ENCODE measurements at places on chromosomes 11 and 22.

GRCh38 chr11:44057340-44057739 lies 8.7 kb upstream of the ACCS start:
- DNase-seq: no peak

DNA sequence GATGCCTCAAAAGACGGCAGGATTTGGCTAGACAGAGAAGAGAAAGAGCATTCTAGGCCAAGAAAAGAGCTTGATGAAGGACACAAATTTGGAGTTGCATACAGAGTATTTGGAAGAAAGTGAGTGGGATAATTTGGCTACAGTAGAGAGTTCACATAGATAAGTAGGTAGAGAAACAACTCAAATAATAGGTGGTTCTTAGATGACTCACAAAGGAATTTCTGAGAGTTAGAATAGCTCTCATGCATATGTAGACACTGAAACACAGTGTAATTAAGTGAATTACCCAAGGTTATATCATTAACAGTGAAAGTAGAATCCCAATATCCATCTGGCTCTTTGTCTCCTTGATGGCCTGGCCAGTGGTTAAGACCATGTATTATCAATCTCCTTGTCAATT lies 228.6 kb upstream of the DDI1 start:
- DNase-seq: no peak

- no peak for DNase-seq
Measured at GRCh38 chr11:64376071-64376470, 17.1 kb downstream of the RPS6KA4 start.

GRCh38 chr22:29530716-29531115 lies 22.8 kb downstream of the THOC5 start:
- no peak for DNase-seq

DNA sequence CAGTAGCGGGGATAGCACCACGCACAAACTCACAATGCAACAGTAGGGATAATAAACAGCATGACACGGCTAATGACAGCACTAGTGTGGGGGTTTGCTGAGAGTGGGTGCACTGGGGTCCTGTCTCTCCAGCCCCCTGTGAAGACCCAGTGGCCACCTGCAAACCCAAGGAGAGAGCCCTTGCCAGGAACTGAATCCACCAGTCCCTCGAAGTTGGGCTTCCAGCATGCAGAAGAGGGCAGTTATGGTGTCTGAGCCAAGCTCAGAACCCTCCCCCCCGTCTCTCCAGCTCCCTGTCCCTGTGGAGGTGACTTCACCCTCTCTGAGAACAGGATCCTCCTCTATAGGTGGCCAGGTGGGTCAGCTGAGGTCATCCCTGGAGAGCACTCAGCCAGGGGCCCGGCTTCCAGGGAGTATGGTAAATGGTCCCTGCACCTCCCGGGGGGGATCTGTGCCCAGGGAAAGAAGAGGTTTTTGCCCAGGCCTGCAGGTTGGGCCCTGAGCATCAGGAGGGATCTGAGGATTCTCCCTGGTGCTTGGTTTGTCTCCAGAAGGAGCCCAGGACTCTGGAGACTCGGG lies 86.3 kb upstream of the PRR5 start:
- DNase-seq: no peak

- DNase-seq: peak; percentile 73
Measured at GRCh38 chr22:42919199-42919598, 62.1 kb upstream of the ARFGAP3 start.

- peak; percentile 76 for DNase-seq
Measured at GRCh38 chr22:29877620-29878019, 5.4 kb upstream of the MTMR3 start.

- no peak for DNase-seq
Measured at GRCh38 chr11:75465701-75466531, 32.9 kb upstream of the KLHL35 start.

GRCh38 chr11:10375280-10375971 lies 70.6 kb downstream of the ADM start:
- no peak for DNase-seq

GRCh38 chr22:38346506-38346905 lies 29.3 kb upstream of the CSNK1E start:
- DNase-seq: no peak

GRCh38 chr11:94866936-94867795 lies 99.0 kb downstream of the AMOTL1 start:
- DNase-seq: no peak

- DNase-seq: no peak
Measured at GRCh38 chr22:46029574-46030200, 52.7 kb upstream of the WNT7B start.

DNA sequence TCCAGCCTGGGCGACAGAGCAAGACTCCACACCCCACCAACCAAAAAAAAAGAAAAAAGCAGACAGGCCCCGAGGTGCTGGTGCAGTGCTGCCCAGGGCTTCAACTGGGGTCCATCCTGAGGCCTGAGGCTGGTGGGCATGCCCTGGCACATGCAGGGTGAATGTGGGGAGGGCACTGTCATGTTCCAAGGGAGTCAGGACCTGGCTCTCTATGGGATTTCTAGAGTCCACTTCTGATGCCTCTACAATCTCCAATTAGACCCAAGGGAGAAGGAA lies 10.1 kb downstream of the CENPM start:
- DNase-seq: no peak

GRCh38 chr22:17077255-17077654 lies 7.5 kb upstream of the IL17RA start:
- DNase-seq: no peak

DNA sequence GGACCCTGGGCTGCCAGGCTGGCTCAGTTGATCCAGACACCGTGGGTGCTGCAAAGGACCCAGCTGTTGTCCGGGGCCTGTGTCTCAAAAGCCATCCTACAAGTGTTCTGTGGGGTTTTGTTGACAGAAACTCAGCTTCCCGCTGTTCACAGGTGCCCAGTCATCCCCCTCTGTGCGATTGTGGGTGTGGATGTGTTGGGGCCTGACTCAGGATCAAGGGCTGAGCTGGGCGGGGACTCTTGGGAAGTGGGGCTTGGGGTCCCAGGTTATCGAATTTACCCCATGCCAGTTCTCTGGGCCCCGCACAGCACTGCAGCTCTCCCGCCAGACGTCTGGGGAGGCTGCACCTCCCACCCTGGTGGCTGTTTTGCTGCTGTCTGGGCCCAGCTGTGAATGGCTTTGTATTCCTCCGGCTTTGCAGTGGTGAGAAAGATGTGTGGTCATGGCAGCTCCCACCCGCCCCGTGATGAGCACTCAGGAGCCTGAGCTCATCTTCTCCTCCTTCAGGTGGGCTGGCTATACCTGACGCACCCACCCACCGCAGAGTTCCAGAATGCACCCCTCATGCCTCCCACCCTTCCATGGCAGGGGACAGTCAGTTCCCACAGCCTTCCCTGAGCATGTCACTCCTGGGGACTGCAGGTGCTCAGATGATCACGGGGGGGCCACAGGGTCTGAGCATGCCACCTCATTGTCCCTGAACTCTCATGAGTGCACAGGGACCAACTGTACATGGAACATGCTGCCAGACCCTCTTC lies 3.6 kb upstream of the AP2A2 start:
- no peak for DNase-seq

GRCh38 chr11:61659413-61660196 lies 20.6 kb upstream of the DAGLA start:
- no peak for DNase-seq

DNA sequence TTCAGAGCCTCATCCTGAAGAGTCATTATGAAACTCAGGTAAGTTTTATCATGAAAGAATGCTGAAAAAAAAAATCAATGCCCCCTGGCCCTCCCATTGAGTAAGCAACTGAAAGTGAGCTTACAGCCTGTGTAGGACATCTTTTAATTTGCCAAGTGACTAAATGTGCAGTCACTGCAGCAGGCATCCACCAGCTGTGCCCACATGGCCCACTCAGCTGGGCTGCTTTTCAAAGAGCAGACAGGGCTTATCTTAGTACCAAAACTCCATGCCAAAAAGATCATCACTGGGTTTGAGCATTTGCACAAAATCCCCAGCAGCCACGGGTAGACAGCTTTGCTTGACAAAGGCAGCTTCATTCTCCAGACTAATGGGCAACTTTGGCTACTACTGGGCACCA lies 709.7 kb downstream of the NTM start:
- no peak for DNase-seq

DNA sequence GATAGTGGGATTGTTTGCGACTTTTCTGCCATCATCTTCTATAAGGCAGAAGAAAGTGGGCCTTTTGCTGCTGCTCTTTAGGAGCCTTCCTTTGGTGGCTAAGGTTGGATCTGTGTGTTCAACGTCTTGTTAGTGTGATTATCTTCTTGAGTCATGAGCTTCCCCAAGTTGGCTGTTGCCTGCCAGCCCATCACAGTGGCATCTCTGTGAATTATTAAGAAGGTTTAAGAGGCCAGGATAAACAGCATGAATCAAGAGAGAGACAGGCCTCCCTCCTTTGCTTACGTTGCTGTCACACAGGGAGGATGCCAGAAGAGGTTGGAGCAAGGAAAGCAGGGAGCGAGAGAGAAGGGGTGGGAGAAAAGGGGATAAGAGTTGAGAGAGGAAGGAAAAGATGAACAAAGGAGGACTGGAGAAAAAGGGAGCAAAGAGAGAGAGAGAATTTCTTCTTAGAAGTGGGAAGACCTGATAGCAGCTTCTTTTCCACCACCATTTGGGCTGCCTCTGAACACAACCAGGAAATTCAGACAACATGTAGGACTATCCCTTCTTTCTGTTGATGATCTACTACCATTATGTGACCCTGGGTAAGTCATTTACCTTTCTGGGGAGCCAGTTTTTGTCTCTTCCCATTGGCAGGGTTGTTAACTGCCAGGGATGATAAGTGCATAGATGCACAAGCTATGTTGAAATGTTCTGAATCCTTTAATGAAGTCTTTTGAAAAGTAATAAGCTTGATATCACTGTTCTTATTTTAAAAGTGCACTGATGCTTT lies 126.5 kb downstream of the NAV2 start:
- no peak for DNase-seq

DNA sequence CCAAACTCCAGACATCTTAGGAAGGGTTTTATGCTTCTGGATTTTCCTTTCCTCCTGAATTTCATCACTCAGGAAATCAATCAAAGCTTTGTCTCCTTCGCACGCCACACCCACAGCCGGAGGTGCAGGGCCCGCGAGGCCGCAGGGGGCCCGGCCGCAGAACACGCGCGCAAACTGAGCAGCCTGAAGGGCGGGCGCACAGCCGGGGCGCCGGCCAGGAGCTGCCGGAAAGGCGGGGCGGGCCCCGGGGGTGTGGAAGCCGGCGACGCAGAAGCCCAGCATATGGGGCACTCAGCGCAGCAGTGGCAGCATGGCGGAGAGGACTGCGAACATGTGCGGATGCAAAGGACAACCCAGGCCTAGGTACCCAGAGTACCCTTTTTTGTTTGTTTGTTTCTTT lies 33.1 kb upstream of the SPTBN2 start:
- DNase-seq: no peak

GRCh38 chr11:121508449-121508848 lies 55.7 kb upstream of the SORL1-AS1 start:
- no peak for DNase-seq

GRCh38 chr11:80188076-80188627 lies 747.3 kb upstream of the TENM4 start:
- no peak for DNase-seq

- no peak for DNase-seq
Measured at GRCh38 chr11:64784813-64785581, 6.7 kb upstream of the SF1 start.

- no peak for DNase-seq
Measured at GRCh38 chr11:1444823-1445422, 41.7 kb downstream of the MOB2 start.

Measured in inflammatory macrophage treated with lipopolysaccharide for 4 hours (primary cell).